ENCODE measurements at places on chromosomes 13 and 19.

DNA sequence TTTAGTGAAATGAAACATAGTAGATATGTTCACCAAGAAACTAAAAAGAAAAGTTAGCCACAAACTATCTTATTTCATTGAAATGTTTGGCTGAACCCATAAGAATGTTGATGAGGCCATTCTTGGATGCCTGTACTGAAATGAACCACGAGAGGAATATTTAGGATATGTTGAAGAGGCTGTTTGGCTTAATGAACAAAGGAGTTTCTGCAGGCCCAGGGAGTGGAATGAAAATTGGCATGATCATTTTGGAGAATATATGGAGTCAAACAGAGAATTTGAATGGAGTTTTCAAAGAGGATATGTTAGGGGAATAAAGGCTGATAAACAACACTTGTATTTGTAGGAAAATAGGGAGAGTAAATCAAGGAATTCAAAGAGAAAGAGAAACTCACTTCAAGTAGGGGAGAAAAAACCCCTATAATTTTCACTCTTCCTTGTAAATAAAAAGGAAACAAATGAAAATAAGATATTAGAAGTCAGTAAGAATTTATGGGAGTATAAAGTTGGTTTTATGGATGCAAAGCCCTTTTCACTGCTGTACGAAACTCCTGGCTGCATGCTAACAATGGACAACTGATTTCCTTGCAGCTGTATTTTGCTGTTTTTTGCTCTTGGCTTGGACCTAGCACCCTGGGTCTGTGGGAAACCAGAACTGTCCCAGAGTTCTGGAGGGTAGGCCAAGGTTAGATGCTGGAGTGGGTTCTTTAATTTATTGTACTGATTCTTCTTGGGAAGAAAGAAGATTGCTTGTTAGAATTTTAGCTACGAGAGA is 36.5 kb downstream of the KL start:
- peak; percentile 37 for DNase-seq

- DNase-seq, result no peak
Observed at GRCh38 chr13:113410472-113411201, 42.7 kb downstream of the ADPRHL1 start.

GRCh38 chr13:99968521-99969452 is 2.8 kb downstream of the ZIC5 start:
- DNase-seq, result no peak

DNA sequence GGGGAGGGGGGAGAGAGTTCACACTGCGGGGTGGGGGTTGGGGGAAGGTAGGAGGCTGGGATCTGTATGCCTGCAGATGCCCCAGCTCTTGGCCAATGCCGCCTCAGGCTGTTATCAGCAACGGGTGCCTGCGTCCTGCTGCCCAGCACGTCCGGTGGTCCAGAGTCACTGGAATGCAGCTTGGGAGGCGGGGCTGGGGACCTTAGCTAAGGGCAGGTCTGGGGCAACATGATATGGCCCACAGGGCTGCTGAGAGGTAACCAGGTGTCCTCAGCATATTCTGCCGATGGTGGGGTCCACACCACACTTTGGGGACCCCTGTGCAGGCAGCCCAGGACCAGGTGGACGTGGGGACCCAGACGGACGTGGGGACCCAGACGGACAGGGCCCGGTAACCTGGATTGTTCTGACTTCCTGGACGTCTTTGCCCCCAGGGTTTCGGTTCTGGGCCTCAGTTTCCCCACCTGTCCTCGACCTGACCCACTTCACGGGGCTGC is 668 bp upstream of the ARHGAP45 start:
- DNase-seq, result no peak

DNA sequence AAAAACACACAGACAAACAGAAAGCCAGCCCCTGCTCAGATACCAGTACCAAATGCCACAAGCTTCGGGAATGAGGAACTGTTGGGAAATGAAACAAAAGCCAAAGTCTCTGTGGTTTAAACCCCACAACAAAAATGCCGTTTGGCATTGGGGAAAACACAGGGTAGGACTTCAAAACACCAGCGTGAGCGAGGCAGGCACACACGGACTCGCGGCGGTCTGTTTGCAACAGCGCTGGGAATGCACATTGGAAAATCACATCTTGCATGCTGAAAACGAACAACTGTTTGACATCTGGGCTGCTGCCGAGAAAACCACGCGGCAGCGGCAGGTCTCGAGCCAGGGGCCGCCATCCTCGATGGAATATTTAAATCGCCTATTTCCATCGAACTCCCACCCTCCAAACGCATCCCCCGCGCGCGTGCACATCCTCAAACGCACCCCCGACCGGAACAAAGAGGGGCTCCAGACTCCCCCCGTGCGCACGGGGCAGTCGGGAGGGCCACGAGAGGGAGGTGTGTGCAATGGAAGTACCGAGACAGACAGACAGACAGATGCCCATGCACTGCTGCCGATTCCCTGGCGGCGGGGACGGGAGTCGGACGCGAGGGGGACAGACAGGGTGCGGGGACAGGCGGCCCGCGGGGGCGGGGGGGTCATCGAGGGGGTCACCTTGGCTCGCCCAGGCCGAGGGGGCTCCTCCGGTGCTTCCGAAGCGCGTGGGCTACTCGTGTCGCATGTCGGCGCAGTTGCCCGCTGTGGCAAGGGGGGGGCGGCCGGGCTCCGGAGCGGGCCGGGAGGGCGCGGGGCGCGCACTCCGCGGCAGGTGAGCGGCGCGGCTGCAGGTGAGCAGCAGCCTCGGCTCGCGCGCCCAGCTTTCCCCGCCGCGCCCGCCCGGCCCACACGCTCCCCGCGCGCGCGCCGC is at the start of gene GPR12:
TSS of gene GPR12 (minus strand) at position 880 of the 925 bp plus-strand sequence. CDS start 959 bp downstream, outside the sequence.
- DNase-seq, result peak; percentile 13

GRCh38 chr13:91141543-91142061 is 205.9 kb upstream of the MIR17HG start:
- DNase-seq, result no peak

GRCh38 chr19:18655173-18655844 is 18.5 kb downstream of the KLHL26 start:
- DNase-seq, result no peak

DNA sequence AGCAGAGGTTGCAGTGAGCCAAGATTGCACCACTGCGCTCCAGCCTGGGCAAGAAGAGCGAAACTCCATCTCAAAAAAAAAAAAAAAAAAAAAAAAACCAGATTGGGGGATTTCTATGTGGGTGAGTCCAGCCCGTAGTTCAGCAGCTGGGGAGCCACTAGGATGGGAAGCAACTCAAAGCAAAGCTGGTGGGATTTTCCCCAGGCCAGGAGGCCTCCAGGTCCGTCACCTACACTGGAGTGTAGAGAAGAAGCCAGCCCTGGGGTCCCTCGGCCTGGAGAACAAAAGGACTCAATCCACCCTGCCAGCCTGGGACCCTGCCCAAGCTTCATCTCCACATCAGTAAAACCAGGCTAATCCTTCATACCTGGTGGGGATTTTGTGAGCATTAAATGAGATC is 121.3 kb upstream of the CACNA1A start:
- DNase-seq, result no peak
